IMR-90 (cell line): ENCODE measurements at places on chromosomes 5 and 9. TPM values are rescaled to one million over a fixed set of nuclear protein-coding genes. Genes with fewer than 3 reads are reported as not detected.
A peak's percentile ranks its signal among the peaks of the same experiment; 100 is the strongest.

GRCh38 chr9:38091310-38092199, 22.5 kb upstream of the SHB start:
- DNase-seq, result no peak

GRCh38 chr5:181087309-181087708, 43.7 kb downstream of the OR2V1 start:
- DNase-seq, result no peak

DNA sequence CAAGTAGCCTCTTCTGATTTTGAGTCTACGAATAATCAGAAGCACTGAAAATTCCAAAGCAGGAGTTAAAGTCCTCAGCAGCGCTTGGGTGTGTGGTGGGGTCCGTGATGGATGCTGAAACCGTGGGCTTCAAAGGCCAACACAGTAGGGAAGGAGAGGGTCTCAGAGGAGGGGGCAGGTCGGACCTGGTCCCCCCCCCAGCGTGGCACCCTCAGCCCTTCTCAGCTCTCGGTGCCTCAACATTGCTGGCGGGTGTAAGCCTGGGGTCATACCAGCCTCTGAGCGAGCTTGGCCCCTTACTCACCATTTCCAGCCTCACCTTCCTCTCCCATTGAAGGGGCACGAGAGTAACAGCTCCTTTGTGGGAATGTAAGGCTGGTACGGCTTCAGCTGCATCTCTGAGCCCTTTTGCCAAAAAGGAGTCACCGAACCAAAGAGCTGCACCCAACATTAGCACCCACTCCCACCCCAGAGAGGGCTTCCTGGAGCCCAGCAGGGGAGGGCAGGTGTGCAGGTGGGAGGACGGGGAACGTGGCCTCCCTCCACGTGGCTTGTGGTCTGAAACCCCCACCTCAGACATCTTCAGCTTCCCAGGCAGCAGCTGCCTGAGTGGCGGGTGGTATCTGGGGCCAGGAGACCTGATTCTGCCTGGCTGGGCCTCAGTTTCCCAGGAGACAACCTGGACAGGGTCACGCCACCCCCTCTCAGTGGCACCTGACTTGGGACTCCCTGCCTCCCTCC, 6.7 kb upstream of the LCN1 start:
- DNase-seq, result no peak

- DNase-seq, result no peak
These were observed 16.2 kb downstream of the GPX3 start for GRCh38 chr5:151036556-151036955.

GRCh38 chr5:95870105-95870672, 47.7 kb upstream of the GLRX start:
- DNase-seq, result peak; percentile 87

DNA sequence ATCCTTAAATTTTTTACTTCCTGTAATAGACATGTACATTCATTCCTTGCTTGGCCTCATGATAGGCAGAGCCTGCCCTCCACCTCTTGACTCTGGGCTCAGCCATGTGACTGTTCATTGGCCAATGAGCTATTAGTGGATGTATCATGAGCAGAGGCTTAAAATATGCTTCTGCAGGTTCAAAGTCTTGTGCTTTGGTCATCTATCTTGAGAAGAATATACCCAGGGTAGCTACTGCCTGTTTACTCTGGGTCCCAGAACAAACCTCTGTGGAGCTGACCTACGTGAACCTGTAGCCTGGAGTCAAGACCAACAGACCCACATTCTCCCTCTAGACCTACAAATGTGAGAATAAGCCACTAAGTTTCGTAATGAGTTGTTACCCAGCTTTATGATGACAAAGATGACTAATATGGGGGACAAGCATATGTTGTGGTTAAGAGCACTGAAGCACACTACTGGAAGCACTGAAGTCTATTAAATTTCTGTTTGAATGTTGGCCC, 244.4 kb downstream of the MAST4 start:
- DNase-seq, result no peak

DNA sequence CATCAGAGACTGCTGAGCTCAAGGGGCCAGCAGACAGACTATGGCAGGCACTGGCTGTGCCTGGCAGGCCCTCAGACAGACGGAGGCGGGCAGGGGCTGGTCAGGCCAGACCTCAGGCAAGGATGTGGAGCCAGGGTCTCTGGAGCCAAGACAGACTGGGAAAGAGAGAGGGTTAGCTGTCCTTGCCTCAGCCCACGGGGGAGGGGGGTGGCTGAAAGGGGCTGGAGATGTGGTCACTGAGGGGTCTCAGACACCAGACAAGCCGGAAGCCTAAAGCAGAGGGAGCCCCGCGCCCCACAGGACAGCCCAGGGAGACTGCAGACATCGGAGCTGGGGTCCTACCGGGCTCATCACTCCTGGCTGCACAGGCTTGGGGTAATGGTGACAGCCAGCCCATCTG, 141.2 kb upstream of the FOXD4L5 start:
- no peak for DNase-seq

GRCh38 chr5:40399349-40399748, 280.4 kb upstream of the PTGER4 start:
- peak; percentile 71 for DNase-seq

GRCh38 chr5:157944077-157944633, 85.2 kb upstream of the CLINT1 start:
- DNase-seq, result no peak

DNA sequence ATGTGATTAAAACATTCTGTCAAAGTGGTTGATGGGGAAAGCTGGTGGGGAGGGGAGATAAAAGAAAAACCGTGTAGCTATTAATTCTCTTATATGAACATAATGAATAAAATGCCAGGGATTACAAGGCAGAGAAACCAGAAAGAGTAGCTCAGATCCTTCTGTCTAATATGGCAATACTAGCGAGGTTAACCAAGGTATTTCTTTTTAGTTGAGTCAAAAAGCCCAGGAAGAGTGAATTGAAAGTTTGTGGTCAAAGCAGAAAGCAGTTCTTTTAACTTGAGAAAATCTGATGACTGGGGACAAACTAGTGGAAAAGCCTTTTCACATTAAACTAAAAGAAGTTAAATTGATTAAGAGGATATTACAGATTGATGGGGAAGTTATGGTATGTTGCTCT, 76.0 kb downstream of the ERBIN start:
- DNase-seq, result no peak

GRCh38 chr5:107858788-107859187, 188.1 kb upstream of the EFNA5 start:
- no peak for DNase-seq

DNA sequence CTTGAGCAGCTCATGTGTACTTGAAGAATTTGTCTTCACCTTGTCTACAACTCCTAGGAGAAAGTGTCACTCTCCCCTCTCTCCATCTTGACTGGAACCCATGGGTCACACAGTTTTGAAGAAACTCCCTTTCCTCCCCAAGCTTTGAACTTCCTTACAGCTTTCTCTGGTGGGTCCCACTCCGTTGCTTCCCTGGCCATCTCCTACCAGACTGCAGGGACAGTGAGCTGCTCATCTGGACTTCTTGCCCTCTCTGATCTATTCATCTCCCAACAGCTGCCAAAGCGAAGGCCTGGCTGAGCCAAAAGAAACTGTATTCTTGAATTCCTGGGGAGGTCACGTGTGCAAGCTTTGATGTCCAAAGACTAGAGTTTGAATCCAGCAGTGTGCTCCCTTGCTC, 22.7 kb upstream of the CXCL14 start:
- no peak for DNase-seq

DNA sequence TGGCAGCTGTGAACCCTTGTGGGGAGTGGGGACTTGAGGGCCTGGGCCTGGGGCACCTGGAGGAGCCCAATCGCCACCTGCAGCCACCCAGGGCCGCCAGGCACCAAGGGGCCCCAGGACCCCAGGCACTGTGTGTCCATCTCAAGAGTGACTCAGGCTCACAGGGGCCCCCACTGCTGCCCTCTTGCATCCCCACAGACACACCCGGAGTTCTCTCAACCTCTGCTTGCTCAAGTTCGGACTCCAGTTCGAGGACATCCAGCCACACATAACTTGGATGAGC, 51.9 kb downstream of the MRPL36 start:
- DNase-seq, result no peak

DNA sequence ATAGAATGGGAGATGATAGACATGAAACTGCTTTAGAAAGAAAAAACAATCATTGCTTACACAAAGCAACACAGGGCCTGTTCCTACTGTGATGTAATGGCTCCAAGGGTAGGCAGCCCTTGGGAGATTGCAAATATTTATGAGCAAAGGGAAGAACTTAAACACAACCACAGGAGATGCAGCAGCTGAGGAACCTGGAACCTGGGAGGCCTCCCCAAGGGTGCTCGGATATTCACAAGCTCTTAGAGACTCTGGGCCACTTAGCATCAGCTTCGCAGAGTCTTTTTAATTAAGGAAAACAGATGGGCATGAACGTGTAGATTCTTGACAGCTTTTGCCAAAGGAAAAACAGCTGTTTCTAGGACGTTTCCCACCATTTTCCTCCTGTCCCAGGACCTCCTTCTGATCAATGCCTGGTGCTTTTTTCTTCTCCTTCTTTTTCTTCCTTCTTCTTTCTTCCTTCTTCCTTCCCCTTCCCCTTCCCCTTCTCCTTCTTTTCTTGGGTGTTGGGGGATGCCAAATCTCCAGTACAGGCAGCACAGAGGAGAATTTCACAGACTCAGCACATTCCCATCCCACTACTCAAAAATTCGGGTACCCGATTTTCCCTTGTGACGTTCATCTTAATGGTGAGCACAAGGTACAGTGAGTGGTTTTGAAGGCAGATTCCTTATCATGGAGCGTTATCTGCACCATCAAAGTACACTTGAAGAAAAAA, 28.1 kb upstream of the TCF7 start:
- DNase-seq, result no peak

- no peak for DNase-seq
These were observed 628.0 kb upstream of the ADAMTS16 start for GRCh38 chr5:4511996-4512656.

DNA sequence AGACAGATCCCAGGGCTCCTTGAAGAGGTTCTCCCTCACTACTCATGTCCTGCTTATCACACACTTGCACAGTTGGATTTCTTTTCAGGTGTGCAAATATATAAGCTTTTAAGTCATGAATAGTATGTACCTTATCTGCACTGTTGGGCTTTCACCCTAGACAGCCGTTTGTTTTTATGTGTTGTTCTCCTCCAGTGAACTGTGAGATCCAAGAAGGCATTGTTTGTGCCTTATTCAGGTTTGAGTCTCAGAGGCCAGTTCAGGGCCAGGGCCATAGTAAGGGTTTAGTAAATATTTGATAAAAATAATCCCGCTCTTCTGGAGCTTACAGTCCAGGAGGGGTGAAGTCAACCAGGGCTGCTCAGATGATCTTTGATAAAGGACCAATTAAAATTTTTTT, 480.0 kb downstream of the TMEM38B start:
- no peak for DNase-seq

The SLC34A1 gene
- total RNA-seq, result not detected in 2 replicates

The PFN3 gene
- not detected in 2 replicates for total RNA-seq

The CCL27 gene
- total RNA-seq, result 0.18 TPM in 1 of 2 replicates, not detected in the other

The CDC25C gene
- total RNA-seq, result 7.5 and 8.2 TPM in 2 replicates

The TMC1 gene
- total RNA-seq, result not detected in 2 replicates

The GLDC gene
- 0.36 and 0.83 TPM in 2 replicates for total RNA-seq

The SLC9A3 gene
- total RNA-seq, result 0.56 and 0.72 TPM in 2 replicates
